NCI-H1694 (cell line): ENCODE measurements at places on chromosomes 2 and 18.

DNA sequence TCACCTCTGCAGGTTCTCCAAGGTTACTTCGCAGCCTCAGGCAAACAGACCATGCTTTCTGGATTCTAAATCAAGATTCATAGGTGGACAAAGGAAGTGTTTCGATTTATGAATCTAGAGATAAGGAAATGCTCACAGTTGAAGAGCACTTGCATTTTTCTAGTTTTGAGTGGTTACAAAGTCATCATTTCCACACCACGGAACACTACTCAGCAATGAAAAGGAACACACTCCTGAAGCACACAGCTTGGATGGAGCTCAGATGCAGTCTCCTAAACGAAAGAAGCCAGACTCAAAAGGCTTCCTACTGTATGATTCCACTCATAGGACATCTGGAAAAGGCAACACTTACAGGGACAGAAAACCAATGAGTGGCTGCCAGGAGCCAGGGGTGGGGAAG lies 31.7 kb downstream of the SDC1 start:
- DNase-seq: no peak

DNA sequence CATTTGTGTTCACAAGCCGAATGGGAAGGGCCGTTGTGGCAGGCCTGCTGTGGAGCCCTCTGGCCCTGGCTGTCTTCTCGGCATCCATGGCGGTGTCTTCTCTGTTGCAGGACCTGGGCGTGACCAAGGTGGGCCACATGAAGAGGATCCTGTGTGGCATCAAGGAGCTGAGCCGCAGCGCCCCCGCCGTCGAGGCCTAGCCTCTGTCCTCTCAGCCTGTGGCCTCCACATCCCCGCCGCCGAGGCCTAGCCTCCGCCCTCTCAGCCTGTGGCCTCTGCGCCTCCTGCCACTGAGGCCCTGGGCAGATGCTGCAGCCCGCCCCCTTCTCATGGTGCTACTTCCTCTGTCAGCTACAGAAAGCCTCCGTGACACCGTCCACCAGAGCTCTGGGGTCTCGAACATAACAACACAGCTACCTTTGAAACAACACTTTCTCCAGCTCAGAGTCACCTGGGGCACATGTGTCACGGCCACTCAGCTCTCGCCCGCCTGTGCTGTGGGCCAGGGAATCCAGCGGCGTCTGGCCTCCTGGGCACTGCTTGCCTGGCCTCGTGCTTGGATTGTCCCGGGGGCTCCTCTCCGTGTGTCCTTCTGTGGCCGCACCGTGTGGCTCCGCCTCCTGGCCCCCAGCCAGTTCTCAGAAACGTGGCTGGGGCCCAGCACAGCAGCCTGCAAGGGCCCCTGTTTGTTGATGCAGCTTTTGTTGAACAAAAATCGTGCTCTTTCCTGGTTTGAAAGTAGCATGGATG lies 97.1 kb downstream of the USP40 start:
- no peak for DNase-seq

GRCh38 chr18:23684515-23685197 lies 4.6 kb upstream of the LAMA3 start:
- DNase-seq: no peak

GRCh38 chr2:98903767-98904485 lies 32.1 kb downstream of the CRACDL start:
- DNase-seq: no peak

DNA sequence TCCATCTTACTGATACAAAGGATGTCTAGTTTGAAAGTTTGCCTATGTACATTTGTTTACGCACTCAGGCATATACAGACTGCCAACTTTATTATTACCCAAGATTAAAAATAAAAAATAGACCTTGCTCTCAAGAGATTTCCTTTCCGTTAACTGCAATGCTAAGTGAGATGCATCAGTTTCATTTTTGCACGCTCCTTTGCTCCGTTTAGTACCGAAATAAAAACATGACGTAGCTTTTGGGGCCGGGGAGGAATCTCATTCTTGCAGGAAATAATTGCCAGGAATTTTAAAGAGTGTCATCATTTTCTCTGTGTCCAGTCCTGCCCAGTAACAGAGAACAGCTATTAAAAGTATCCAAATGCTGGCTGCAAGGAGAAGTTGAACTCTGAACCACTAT lies 169.5 kb downstream of the SLC8A1 start:
- no peak for DNase-seq
